ENCODE measurements at places on chromosomes 7 and 10. TPM values are rescaled to one million over a fixed set of nuclear protein-coding genes. Genes with fewer than 3 reads are reported as not detected.
A peak's percentile ranks its signal among the peaks of the same experiment; 100 is the strongest.

GRCh38 chr7:148919859-148920258 is 35.8 kb upstream of the EZH2 start:
- no peak for DNase-seq

The DGKI gene
- 15.3 TPM for total RNA-seq

DNA sequence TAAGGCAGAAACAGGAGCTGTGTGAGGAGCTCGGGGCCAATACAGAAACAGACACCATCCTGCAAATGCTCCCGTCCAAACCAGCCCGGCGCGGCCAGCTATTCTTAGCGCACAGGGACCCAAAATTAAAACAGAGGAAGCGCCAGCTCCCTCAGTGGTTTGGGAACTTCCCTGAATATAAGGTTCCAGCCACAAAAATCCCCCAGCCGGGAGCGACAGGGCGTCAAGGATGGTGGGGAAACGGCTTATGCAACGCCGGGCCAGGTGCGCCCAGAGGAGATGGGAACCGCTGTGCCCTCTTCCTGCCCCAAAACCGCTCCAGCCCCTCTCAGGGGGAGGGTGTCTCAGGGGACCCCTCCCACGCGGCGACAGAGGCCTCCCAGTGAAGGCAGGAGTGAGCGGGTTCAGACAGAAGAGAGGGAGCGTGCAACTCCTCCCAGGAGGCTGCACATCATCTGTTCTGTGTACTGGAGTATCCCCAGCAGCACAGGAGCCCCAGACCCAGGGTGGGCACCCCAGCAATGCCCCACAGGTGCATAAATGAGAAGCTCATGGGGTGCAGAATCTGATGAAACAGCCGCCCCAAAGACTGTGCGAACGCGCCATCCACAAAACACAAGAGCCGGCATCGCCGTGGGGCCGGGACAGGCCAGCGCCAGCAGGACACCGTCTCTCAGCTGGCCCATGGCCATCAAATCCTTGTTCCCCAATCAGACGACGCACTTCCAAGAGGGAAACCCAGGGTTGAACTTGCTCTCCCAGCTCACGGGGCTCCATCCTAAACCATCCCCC is 73.9 kb upstream of the PDGFA start:
- DNase-seq: no peak

GRCh38 chr10:132130286-132131265 is 56.2 kb upstream of the DPYSL4 start:
- peak; percentile 85 for DNase-seq

The SLC39A12 gene
- not detected for total RNA-seq

DNA sequence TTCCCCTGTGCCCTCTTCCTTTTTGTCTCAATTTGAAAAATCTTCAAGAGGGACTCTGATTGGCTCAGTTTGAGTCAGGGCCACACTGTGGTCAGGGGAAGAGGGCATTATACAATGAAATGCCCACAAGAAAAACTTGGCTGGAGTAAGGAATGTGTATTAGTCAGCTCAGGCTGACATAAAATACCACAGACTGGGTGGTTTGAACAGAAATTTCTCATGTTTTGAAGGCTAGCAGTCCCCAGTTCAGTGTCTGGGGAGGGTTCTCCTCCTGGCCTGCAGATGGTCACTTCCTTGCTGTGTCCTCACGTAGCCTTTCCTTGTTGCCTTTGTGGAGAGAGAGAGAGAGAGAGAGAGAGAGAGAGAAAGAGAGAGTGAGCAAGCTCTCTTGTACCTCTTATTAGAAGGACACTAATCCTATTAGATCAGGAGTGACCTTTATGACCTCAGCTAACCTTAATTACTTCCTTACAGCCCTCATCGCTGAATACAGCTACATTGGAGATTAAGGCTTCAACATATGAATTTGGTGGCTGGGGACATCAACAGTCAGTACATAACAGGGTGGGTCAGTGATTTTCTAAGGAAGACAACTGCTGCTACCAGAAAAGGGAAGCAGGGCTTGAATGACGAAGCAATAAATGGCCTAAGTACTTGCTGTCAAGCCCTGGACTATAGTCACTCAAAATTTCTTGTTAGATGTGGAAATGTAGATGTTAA is 25.8 kb upstream of the FAM13C start:
- DNase-seq: no peak

The PGAM1 gene
- 304 TPM for total RNA-seq

DNA sequence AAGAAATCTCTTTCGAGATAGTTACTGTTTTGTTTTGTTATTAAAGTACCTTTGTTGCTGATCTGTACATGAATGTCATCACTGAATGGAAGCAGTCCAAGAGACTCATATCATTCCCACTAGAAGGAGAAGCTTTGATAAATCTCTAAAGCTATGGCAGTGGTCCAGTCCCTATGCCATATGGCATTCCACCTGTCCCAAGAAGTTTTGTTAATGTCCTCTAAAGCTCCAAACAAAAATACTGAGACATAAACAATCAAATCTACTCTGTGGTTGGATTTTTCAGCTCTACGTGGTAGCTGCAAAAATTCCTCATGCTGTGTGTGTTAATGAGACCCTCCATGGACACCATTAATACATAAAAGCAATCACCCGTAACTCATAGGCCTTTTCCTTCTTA is 94.1 kb downstream of the LRRN3 start:
- DNase-seq: no peak

Data from chondrocyte (in vitro differentiated cells).